BJ (cell line): ENCODE measurements at places on chromosomes 4 and X.

DNA sequence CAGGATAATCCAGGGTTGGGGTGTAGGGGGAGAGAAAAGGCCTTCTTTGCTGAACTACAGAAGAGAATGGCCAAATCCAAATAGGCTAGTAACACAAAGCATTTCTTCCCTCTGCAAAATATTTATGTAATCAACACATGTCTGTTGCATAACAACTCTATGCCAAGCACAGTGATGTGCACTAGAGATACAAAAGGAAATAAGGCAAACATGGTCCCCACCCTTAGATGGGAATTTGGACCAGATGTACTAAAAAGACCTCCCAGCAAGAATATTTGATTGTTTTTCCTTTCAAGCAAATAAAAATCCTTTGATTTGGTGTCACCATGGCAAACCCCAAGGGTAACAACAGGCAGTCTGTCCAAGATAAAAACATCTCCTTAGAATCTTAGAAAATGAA, 177.6 kb upstream of the FGF13 start:
- no peak for DNase-seq

DNA sequence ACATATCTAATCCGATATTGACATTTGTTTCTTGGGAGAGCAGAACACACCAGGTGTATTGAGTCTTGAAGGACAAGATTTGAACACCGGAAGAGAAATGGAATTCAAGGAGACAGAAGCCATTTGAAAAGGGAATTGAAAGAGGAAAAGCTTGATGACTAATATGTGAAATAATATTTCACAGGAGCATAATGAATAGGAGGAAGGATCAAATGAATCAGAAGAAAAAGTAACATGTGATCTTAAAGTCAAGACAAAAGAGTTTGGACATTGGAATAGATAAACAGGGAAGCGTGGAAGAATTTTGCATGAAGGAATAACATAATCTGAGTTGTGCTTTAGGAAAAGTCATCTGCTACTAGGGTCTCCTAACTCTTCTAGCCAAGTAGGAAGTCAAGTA, 145.5 kb upstream of the PDHA2 start:
- DNase-seq = no peak

DNA sequence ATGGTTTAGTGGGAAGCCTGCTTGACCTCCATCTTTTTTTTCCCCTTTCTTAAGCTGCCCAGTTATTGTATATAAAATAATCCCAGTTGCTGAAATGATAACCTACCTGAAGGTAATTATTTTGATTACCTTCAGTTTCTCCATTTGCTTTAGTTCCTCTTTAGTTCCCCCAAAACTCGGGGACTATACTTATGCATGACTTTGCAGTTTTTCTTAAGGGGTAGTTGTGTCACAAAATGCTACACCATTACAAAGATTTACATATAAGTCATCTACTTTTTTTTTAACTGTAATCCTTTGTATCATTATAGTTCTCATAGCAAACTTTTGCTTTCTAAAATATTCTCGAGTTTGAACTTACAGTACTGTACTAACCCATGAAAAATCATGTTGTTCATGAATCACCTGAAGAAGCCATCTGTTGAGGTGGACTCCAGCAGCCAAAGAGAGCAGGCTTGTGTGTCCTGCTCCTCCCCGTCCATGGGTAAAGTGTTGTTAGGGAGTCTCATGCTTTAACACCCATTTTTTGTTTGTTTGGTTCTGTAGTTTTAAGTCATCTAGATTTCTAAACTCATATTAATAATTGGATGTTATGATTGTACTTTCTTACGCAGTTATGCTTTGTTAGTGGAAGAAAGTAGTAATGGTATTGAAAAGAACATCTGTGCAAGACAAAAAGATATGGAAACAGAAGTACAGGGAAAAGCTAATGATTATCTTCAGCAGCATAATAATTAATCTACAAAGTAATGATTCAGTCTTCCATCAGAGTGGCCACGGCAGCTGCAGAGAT, 34.6 kb downstream of the HADH start:
- no peak for DNase-seq

DNA sequence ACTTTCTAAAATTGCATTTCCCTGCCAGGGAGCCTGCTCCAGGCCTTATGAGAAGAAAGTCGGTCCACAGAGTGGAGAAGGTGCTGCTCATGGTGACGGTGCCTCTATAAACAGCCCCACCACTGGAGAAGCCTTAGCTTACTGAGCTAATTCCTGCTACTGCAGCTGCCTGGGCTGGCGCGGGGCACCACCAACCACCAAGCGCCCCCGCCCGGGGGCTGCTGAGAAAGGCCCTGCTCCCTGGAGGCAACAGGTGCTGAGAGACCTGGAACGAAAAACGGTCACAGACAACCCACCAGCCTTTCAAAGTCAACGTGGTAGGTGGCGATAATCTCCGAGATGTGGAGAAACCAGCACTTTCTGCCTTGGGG, 2.9 kb downstream of the HCFC1 start:
- no peak for DNase-seq

DNA sequence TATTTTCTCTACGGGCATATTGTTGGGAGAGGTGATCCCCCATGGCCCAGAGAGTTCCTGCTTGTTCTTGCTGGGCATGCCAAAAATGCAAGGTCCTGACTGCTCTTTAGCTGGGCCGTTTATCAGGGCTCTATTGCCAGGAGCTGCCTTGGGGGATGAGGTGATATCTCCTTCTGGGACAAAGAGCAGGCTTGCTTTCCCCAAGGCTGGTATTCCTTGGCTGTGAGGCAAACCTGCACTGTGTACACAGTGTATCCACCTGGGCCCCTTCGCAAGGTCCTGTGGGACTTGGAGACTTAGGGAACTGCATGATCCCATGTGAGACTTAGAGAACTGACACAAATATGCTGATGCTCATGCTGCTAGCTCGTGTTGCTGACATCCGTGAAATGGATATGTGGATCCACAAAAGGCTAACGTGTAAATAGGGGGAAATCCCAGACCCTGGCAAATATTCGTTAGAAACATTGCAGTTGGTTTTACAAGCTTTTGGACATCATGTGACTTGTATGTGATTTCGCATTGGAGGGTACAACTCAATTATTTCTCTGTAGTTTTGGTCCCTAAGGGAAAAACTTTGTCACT, 24.4 kb upstream of the ZFX start:
- DNase-seq = no peak

GRCh38 chrX:72169008-72169728, 12.4 kb upstream of the PIN4 start:
- DNase-seq = no peak

DNA sequence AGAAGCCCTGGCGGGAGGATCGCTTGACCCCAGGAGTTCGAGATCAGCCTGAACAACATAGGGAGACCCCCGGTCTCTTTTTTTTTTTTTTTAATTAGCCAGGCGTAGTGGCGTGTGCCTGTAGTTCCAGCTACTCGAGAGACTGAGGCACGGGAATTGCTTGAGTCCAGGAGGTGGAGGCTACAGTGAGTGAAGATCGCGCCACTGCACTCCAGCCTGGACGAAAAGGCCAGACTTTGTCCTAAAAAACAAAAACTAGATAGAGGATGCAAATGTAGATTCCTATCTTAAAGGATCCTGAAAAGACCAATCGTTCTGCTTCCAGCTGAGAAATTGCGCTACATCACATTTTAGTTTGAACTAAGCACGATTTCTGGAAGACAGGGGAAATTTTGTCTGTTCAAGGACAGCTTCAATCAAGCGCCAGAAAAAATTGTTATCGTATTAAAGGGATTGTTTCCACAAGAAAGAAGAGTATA, 627 bp upstream of the HSD17B11 start:
- DNase-seq = no peak

DNA sequence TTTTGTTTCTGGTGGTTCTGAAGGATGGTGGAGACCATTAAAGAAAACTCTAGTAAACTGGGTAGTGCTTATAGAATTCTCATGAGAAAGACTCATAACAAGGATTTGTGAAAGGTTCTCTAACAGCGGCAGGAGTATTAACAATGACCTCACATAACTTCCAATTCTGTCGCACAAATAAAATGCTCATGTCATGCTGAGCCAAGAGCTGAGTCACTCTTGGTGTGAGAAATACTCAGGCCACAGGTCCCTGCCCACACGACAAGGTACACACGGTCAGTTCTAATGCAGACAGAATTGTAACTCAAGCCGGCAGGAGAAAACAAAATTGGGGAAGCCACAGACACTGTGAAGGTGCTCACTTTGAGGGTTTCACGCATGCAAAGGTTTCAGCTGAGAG, 34.4 kb upstream of the C4orf50 start:
- no peak for DNase-seq

DNA sequence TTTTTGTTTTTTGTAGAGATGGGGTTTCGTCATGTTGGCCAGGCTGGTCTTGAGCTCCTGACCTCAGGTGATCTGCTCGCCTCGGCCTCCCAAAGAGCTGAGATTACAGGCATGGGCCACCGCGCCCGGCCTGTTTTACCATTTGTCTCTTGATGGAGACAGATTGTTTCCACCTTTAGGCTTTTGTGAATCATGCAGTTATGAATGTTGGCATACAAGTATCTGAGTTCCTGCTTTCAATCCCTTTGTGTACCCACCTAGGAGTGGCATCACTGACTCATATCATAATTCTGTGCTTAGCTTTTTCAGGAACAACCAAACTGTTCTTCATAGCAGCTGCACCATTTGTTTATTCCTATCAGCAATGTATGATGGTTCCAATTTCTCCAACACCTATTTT, 20.2 kb upstream of the MGST2 start:
- DNase-seq = no peak

DNA sequence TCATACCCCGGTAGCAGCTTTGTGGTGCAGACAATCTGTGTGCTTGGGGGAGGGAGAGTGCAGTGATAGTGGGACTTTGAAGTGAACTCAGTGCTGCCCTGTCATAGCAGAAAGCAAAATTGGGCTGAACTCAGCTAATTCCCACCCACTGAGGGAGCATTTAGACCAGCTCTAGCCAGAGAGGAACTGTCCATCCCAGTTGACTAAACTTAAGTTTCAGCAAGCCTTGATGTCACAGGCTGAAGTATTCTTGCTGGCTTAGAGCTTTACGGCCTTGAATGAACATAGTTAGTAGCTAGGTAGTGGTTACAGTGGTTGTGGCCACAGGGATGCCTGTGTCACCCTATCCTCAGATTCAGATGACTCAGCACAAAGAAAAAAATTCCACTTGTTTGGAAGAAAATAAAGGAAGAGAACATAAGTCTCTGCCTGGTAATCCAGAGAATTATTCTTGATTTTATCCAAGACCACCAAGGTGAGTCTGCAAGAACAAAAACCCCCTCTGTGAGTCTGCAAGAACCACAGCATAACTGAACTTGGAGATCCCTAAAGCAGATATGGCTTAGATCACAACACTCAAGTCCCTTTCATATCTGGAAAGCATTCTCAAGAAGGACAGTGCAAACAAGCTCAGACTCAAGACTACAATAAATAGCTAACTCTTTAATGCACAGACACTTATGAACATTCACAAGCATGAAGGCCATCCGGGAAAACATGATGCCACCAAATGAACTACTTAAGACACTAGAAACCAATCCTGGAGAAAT, 39.4 kb downstream of the ADH7 start:
- no peak for DNase-seq

GRCh38 chr4:15781427-15782095, 3.4 kb downstream of the CD38 start:
- DNase-seq = no peak

GRCh38 chrX:98924511-98924910, 1485.6 kb downstream of the PCDH19 start:
- no peak for DNase-seq

GRCh38 chr4:137610960-137611359, 78.7 kb upstream of the PCDH18 start:
- no peak for DNase-seq

- no peak for DNase-seq
Measured at GRCh38 chr4:158821228-158821971, 52.6 kb downstream of the FNIP2 start.

DNA sequence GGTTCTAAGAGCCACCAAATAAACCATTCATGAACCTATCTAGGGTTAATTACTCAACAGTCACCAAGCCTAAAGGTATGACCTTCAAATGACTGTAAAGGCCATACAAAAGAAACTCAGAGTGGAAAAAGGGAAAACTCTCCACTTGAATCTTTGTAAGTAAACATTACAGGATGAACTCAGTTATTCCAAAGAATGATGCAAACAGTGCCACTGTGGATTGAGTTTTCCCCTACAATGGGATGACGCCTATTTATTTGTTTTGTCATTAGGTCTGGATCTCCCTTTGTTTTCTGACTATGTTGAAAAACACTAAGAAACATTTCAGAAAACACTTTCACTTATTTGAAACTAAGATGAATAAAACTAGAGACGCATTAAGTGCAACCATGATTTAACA, 12.7 kb downstream of the NUDT6 start:
- no peak for DNase-seq
